ENCODE measurements at places on chromosomes 11 and 22.

DNA sequence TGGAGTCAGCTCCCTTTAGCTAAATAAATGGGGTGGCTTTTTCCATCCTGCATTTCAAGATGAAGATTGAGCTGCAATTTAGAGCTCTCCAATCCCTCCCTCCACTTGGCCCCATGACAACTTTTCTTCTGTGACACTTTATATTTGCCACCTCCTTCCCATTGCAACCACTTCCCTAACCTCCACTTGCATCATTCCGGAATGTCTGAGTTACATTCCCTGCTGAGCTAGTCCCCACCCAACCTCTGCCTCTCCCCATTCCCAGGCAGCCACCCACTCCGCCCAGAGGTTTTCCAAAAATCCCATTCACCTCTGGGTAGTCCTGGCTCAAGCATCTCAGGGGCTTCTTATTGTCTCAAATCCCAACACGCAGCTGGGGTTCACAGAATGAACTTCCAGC lies 24.7 kb downstream of the PC start:
- no peak for DNase-seq

- no peak for DNase-seq
These were observed 3.7 kb downstream of the PPM1F start for GRCh38 chr22:21948824-21949568.

GRCh38 chr11:131637469-131638175 lies 267.2 kb downstream of the NTM start:
- no peak for DNase-seq

DNA sequence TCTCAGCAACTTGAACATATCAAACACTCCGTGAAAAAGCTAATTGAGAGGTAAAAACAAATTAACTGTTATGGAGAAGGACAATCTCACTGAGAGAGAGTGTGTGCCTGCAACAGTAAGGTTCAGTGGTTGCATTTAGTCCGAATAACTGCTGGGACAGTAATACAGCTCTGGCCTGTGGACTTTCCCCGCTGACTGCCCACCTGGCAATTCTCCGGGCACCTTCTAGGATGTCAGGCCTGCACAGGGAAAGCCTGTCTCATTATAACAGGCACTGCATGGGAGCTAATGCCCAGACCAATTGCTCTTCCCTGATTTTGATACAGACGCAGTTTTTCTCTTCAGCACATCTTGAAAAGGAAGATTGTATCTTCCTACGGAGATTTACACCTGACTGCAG lies 251.0 kb downstream of the DCDC1 start:
- no peak for DNase-seq

- no peak for DNase-seq
These were observed 11.7 kb upstream of the MYH9 start for GRCh38 chr22:36399472-36399778.

- DNase-seq = no peak
These were observed 8.3 kb downstream of the CAT start for GRCh38 chr11:34447044-34447443.

DNA sequence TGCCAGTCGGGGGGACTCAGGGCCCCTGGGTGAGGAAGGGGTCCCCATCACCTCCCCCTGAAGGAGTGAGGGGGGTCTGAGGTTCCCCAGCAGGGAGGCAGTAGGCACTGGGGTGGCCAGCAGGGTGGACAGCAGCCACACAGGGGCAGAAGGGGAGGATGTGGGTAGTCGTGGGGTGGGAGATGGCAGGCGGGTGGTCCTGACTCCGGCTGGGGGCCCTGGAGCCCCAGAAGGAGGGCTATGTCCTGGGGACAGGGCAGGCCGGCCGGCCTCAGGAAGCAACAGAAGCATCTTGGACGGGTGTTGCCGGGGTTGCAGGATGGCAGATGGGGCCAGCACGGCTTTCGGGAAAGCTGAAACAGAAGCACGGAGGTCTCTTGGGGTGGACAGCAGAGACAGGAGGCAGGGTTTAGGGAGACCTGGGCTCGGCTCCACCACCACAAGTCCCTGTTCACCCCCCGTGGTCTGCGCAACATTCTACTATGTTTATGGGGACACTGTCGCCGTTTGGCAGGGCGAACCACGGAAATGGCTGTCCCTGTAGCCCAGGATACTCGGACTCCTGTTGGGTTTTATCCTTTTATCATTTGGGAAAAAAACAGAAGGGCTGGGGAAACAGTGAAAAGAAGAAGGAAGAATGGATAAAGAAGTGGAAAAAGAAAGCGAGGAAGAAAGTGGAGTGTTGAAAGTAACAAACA lies 14.1 kb downstream of the VWCE start:
- DNase-seq = no peak

GRCh38 chr11:2997406-2997805 lies 5.3 kb upstream of the NAP1L4 start:
- no peak for DNase-seq

GRCh38 chr22:36730176-36730858 lies 26.8 kb upstream of the CACNG2 start:
- DNase-seq = no peak

GRCh38 chr11:72162891-72163492 lies 27.5 kb downstream of the FOLR3 start:
- DNase-seq = no peak

DNA sequence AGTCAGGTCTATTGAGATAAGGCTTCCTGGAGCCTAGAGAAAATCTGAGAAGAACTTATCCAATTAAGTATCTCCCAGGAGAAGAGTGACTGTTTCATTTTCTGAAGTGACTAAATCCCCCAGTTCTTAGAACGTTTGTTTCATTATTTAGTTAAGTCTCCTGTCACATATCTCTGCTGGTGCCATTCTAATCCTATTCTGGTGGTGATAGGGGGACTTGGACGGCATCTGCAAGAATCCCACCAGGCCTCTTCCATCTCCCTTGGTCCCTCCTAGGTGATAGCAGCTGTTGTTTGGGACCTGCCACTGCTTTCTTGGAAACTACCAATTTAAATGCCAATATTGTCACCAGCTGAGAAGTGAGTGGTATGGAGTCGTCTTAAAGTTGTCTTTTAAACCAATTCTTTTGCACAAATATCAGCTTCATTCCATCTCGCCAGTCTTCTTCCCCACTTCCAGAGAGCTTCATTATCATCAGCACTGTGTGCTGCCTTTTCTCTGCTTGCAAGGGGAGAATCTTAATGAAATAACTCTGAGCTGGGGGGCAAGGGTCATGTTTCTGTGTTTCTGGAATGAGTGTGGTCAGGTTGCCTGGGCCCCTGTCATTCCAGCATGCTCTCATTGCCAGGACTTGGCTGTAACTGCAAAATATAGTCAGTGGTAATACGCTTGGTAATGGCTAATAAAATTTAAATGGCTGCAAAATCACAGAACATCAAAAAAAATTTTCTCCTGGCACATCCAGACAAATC lies 104.8 kb downstream of the LDLRAD3 start:
- no peak for DNase-seq

DNA sequence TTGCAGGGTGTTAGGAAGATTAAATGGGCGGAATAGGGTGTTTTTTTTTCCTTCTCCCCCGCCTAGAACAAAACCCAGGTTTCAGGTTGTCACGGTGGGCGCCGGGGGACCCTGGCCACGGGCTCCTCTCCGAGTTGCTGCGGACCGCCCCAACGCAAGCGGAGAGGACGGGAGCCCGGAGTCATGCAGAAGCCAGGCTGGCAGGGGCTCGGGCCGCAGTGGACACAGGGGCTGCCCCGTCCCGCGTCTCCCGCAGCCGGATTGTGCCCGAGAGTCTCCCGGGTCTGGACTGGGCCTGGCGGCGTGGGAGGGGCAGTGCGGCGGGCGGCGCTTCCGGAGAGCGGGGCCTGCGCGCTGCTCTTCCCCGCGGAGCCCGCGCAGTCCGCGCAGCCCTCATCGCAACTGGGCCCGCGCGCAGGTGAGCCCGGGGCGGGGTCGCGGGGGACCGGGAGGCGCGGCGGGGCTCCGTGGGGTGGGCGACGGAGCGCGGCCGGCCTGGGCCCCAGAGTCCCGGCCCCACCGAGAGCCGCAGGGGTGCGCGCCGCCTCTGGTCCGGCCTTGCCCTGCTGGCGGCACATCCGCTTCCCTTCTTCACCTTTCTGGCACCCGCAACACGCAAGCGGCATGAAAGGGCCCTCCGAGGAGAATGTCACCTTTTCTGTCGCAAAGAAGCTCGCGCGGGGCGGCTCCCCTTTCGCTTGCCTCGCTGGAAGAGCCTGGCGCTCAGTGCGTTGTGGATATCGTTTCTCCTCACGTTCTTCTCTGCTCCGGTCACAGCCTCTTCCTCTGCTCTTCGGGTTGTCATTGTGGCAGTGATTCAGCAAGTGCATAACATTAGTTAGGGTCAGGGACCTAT lies at the start of gene TIRAP:
Gene TIRAP (plus strand): TSS at position 358 of the 856 bp plus-strand sequence. CDS start 7,802 bp downstream, outside the sequence.
- DNase-seq = peak; percentile 40

DNA sequence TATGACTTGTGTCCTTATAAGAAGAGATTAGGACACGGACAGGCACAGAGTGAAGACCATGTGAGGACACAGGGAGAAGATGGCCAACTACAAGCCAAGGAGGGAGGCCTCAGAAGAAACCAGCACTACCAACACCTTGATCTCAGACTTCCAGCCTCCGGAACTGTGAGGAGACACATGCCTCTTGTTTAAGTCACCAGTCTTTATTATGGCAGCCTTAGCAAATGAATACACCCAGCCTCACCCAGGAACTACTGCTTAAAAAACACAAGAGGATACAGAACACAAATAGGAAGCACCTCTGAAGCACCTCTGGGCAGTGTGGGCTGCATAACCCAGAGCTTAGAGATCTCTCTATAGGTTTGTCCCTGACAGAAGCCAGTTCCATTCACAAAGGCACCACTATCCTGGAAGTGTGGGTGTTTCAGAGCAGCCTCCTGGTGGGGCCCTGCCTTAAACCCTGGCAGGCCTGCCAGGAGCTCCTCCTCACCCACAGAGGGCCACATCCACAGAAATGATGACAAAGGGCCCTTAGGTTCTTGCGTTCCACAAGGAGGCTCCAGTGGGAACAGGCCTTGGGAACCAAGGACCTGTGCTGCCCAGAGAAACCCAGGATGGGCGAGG lies 58.8 kb downstream of the CHRDL2 start:
- no peak for DNase-seq

- DNase-seq = no peak
These were observed 128.9 kb downstream of the RBFOX2 start for GRCh38 chr22:35899736-35900135.

DNA sequence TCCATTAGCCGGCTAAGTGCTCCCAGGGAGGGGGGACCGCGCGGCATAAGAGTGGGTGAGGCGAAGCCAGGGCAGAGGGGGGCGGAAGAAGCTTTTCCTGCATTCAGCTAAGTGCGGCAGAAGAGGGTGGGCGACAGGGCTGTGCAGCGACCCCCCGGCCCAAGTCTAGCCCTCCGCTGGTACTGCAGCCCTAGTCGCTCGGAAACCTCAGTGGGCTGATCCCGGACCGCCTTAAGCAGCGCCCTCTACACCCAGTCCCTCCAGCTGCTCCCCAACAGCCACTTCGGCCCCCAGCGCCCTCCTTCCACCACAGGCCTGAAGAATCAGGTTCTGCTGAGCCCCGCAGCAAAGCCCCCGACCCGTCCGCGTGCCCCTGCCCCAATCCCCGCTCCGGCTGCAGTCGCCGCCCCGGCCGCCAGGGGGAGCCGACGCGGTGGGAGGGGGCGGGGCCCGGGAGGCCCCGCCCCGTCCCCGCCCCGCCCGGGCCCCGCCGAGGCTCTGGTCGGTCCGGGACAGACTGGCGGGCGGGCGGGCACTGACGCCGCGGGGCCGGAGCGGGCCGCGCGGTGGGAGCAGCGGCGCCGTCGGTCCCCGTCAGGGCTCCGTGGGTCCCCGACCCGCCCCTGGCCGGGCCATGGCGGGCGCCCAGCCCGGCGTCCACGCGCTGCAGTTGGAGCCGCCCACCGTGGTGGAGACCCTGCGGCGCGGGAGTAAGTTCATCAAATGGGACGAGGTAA lies at the start of gene PLCB3:
Gene PLCB3 (plus strand): TSS at position 515 of the 737 bp plus-strand sequence. CDS start 120 bp downstream, at position 635.
- peak; percentile 59 for DNase-seq
